Activated T-cell treated with anti-CD3 and anti-CD28 coated beads, Interleukin-2, amount 50 U/mL, for 1 hour (primary cell): ENCODE measurements at places on chromosomes 11 and 22.

DNA sequence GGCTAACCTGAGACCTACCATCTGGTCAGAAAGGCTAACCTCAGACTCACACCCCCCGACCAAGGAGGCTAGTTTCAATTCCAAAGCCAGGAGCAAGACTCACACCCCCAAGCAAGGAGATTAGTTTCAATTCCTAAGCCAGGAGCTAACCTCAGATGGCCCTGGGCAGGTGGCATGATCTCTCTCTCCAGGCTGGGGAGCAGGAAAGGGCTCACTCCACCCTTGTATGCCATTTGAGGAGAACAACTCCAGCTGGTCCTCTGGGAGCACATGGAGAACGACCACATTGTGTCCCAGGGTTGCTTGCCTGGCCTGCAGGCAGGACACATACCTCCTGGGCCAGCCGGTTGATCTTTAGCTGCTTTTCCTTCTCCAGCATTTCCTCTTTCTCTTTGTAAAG lies 32.6 kb downstream of the USH1C start:
- no peak for DNase-seq

DNA sequence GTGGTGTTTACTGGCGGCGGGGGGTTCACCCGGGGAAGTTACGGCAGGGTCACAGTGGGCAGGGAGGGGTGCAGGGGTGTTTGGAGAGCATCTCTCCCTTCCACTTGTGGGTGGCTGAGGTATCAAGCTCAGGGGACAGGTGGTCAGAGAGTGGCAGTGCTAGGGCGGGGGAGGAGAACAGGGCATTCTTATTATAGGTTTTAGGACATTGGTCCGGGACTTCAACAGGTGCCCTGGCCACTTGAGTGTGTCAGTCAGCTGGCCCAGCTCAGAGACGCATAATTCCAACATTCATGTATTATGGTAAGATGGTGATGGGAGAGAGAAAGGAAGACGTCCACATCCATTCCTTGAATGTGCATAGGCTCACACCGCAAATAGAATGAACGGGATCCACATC lies 101.7 kb downstream of the TEAD1 start:
- no peak for DNase-seq

GRCh38 chr22:32991353-32992101 lies 66.7 kb downstream of the SYN3 start:
- DNase-seq, result no peak

GRCh38 chr11:102608699-102609098 lies 16.4 kb downstream of the MMP20 start:
- DNase-seq, result no peak

DNA sequence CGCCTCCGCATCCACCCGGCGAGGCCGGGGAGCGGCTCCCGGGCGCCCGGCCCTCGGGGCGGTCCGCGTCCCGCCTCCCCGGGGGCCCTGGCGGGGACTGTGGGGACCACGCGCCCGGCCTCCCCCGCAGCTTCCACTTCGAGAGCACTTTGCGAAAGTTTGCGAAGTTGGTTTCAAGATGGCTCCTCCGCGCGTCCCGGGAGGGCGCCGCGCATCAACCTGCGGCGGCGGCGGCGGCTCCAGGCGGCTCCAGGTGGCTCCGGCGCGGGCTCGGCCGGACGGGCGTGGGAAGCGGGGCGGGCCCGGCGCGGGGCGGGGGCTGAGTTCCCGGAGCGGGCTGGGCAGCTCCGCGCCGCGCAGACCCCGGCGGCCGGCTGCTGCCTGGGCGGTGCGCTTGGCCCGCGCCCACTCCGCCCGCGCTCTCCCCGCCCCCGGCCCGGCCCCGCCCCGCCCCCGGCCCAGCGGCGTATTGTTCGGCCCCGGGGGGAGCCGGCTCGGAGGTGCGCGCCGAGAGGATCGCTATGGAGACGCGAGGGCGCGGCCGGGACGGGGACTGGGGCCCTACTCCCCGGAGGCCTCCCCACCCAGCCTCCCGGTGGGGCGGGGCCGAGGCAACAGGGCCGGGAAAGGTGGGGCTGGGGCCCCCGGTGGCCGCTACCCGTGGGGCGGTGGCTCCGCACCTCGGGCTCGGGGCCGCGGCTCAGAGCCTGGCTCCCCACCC lies at the start of gene CELSR1:
CELSR1 (minus strand) TSS at position 396 of the 721 bp plus-strand sequence. CDS start 450 bp downstream, outside the sequence.
- no peak for DNase-seq

GRCh38 chr11:41301023-41301422 lies 158.4 kb downstream of the LRRC4C start:
- no peak for DNase-seq

GRCh38 chr11:93160156-93160555 lies 37.6 kb downstream of the SLC36A4 start:
- no peak for DNase-seq

GRCh38 chr11:45174963-45175362 lies 28.5 kb downstream of the PRDM11 start:
- no peak for DNase-seq

- no peak for DNase-seq
Measured at GRCh38 chr11:3795131-3796001, 2.0 kb downstream of the NUP98 start.

DNA sequence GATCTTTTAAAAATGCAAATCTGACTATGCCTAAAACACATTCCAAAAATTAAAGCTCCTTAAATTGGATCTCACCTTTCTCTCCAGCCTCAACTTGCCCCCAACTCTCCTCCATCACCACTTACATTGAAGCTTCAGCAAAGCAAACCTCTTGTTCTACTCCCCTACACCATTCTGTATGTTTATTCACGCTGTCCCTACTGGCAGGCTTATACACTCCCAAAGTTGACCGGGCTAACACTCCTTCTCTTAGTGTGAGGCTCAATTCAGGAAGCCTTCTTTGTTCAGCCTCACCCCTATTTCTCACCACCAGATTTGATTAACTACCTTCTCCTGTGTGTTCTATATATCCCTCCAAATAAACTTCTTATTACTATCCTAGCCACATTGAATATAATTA lies 1.8 kb upstream of the GDPD4 start:
- DNase-seq, result no peak

DNA sequence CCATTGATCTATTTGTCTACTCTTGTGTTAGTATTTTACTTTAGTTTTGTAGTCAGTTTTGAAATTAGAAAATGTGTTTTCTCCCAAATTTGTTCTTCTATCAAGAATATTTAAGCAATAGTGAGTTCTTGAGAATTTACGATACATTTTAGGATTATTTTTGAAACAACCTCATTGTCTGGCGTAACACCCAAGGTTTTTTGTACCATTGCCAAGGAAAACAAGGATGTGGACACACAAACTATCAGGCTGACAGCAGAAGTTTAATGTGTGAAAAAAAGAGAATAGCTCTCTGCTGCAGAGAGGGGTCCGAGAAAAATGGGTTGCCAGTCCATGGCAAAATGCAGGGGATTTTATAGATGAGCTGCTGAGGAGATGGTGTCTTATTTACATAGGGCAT lies 865.1 kb upstream of the CNTN5 start:
- DNase-seq, result no peak

DNA sequence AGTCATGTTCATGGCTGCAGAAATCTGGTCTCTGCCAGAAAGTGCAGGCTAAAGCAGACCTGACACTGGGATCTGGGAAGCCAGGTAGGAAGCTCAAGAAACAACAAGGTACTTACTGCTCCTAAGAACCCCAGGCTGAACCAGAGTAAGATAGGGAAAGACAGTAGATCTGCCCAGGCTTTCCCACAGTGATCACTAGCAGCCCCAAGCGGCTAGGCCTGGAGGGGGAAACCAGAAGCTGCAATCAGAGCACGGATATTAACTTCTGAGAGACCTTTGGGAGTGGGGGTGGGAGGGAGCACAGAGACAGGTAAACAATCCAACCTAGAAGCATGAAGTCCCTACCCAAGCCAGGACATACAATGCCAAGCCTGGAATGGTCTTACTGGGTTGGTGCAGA lies 135.2 kb upstream of the C11orf58 start:
- no peak for DNase-seq

- DNase-seq, result no peak
Measured at GRCh38 chr22:42419243-42419881, 12.8 kb downstream of the NFAM1 start.

DNA sequence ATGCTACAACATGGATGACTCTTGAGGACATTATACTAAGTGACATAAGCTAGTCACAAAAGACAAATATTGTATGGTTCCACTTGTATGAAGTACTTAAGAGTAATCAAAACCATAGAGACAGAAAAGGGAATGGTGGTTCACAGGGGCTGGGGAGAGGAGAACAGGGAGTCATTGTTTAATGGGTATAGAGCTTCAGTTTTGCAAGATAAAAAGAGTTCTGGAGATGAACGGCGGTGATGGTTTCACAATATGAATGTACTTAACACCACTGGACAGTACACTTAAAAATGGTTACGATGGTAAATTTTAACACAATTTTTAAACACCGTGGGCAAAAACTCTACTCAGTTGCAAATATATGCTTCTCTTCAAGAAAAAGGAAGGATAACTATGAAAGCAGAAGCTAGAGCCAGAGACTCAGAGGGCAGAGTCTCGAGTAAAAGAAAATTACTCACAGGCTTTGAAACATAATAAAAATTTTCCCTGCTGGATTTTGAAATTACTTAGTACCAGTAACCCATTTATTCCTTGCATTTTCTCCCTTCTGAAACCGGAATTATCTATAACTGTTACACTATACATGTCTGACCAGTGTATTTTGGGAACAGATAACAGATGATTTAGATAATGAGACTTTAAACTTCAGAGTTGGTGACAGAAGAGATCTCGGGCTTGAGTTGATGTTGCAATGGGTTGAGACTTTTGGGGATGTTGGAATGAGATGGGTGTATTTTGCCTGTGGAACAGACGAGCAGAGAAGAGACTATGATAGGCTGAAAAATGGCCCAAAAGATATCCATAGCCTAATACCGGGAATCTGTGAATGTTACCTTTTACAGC lies 15.0 kb downstream of the MRTFA start:
- DNase-seq, result no peak

DNA sequence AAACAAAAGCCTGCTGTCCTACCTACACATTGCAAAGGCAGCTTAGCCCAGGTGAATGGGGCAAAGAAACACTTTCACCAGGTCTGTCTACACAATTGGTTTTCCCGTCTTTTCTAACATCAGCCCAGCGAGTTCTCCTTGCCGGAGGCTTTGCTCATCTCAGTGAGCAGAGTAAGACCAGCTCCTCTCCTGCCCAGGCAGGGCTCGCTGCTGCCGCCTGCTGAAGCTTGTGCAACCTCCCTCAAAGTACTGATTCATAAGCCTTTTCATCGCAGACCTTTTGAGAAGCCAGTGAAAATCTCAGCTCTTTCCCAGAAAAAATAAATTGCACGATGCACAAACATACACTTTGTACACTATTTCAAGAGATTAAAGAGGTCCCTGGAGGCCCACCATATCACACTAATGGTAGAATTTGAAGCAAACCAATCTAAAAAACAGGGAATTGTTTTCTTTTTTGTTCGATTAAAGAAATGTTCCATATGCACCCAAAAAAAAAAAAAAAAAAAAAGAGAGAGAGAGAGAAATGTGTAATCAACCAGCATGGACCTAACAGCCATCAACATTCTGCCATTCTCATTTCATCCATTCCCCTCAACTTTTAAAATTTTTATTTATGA lies 328.1 kb upstream of the MPPED2 start:
- peak; percentile 20 for DNase-seq

DNA sequence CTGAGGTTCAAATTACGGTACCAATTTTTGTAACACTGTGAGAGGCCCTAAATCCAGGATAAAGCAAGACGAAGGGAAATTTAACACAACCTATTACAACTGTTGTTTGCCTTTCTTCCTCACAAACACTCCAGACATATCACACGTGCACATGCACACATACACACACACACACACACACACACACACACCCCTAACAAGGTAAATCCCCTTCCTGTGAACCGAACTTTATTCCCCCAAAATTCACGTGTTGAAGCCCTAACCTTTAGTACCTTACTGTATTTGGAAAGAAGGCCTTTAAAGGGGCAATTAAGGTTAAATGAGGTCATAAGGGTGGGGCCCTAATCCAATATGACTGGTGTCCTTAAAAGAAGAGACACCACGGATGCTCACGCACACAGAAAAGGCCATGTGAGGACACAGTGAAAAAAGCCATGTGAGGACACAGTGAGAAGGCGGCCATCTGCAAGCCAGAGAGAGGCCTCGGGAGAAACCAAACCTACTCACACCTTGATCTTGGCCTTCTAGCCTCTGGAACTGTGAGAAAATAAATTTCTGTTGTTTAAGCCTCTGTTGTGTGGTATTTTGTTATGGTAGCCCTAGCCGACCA lies 1.8 kb downstream of the SERGEF start:
- DNase-seq, result no peak
